ENCODE measurements at places on chromosomes 7 and 10.

DNA sequence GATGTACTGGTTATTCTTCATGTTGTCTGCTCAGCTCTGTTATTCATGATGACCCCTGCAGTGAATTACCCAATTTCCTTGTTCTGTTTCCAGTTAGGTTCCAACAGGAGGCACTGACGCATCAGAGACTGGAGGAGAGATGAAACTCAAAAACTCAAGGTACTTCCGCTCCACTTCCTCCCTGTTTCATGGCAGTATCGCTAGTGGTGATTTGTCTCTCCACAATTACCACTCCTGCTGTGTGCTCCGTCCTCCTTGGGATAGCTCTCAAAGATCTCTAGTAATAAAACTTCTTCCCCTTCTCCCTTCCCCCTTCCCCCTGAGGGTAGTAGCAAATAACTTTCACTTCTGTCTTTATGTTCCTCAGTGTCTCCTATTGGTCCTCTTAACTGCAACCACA, 107.4 kb upstream of the ABCB5 start:
- DNase-seq: no peak

- no peak for DNase-seq
These were observed 1202.3 kb upstream of the LRRTM3 start for GRCh38 chr10:65723525-65723924.

- no peak for DNase-seq
These were observed 9.9 kb upstream of the DPYSL4 start for GRCh38 chr10:132176623-132177500.

DNA sequence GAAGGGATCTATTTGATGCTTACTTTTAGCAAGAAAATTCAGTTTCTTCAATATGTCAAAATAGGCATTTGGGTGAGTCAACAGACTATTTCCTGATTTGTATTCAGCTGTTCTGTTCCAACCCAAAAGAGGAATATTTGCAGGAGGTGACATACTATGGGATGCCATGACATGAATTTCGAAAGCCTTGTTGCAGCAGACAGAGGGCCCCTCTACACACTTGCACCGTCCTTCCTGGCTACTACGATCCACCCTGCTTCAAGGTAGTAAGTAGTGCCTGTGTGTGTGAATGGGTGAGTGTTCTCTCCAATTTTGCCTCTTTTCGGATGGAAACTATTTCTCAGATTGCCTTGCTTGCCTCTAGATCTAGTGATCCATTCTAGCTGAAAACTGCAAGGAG, 413.0 kb upstream of the ADARB2 start:
- DNase-seq: no peak

DNA sequence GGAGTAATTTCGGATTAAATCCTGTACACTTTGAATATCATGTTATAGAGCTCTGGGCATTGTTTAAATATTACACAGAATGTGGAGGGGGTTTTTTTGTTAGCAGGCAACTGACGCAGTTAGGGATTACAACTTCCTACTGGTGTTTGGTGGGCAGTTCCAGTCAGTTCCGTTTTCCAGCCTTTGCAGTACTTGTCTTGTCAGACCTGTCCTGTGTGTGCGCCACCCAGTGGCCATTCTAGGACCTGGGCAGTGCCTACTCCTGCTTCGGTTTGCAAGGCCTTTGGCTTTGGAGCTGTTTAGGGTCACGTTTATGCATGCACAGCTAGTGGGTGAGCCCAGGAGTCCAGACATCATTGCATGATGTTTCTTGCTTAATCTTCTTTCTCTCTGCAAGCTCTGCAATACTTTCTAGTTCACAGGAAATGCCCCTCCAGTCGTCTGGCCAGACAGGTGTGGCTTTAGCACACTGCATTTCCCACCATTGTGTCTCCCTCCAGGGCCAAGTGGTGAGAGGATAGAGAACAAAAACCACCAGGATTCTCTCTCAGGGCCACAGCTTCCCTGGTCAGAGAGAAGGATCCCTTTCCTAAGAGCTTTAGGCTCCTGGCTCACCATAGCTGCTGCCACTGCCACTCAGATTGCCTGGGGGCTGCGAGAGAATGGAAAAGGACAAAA, 96.5 kb upstream of the TARP start:
- peak; percentile 83 for DNase-seq

GRCh38 chr7:4245135-4245865, 436.8 kb upstream of the FOXK1 start:
- no peak for DNase-seq

DNA sequence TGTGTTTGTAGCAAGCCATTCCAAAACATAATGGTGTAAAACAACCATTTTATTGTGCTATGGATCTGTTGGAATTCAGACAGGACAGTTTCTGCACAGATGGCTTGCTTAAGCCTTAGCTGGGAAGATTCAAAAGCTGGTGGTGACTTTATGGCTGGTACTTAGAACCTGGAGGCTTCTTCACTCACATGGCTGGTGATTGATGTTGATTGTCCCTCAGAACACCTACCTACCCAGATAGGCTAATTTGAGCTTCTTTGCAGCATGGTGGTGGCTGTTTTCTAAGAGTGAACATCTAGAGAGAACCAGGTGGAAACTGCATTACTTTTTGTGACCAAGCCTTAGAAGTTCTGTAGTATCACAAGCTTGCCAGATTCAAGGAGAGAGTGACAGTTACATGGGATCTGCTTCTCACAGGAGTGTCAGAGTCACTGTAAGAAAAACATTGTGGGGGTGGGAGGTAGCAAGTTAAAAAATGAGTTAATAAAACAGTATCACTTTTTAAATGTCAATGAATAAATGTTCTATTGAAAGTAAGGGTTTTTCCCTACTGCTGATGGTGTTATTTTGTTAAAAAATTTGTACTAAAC, 7.1 kb downstream of the R3HCC1L start:
- DNase-seq: no peak

DNA sequence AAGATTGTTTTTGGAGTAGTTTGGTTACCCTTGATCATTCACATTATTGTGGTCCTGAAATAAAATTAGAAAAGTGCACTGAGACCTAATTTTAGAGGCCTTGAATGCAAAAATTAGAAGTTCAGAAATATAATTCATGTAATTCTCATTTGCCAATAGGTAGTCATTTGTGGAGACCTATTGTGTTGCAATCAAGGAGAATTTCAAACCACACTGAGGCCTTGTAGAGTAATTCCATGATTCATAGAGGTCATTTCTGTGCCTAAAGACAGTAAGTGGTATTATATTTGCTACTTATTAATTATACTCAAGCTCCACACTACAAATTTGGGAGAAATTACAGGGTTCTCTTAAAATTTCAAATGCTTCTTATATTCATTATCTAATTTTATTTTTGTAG, 946.8 kb upstream of the POT1 start:
- DNase-seq: no peak

GRCh38 chr7:96729820-96730219, 20.2 kb upstream of the SEM1 start:
- DNase-seq: no peak

DNA sequence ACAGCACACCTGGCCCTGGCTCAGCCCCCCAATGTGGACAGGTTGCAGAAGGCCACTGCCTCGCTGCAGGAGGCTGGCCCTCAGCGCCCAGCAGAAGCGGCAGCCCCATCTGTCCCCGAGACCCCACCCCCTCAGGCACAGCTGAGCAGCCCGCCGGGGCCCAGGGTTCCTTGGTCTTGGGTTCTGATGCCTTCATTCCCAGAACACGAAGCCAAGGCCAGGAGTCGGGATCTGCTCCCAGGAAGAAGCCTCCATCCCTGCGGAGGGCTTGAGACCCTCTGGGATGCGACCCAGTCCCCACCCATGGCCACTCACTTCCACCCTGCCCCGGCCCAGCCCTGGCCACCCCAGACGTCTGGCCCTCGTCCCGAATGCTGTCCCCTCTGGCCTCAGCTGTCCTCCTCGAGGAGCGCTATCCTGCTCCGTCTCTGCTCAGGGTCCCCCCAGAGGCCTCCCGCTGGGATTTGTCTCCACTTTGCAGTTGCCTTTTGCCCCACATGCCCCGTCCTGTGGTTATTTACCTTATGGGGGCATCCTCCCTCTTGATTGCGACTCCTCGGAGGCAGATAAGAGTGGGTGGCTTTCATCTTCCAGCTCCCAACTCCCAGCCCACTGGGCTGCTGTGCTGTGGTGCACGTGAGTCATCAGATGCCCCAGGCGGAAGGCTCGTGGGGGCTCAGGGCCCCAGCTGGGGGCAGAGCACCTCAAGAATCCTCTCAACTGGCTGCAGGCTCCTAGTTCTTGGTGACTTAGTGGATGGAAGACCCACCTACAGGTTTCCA, 97.5 kb downstream of the MKI67 start:
- no peak for DNase-seq

GRCh38 chr7:35576031-35576573, 118.8 kb downstream of the HERPUD2 start:
- DNase-seq: no peak

- peak; percentile 8 for DNase-seq
These were observed 556.9 kb downstream of the DNAJB9 start for GRCh38 chr7:109126404-109127050.

DNA sequence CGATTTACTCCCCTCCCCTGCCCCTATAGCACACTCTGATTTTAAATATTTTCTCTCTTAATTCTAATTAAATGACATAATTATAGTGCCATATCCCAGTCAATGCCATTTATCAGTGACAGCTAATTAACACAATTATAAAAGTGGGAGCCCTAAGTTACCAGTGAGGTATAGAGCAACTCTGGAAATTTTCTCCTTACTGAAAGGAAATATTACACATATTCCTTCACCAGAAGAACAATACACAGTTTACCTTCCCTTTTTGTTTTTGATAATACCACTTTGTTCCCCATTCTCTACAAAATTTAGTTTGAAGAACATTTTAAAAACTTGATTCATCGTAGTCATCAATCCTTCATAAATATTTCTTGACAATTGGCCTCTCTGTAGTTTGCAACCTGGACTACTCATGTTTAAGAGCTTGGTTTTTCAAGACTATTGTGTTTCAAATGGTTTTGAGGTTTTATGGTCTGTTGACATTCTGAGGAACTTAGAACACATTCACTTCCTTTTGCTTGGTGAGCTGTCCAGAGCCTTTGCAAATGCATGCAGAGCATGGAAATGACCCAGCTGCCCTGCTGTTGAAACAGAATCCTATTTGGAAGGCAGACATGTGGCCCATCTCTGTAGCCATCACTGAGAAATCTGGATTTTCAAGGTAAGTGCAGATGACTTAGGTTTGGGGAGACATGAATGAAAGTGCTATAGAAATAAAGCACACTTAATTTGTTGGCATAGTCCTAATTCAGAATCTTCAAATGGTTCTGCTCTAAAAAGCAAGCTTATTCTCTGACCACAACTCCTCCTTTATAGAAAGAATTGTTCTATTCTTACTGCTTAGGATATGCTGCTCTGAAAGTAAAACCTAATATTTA, at the start of gene GPR141:
TSS of gene GPR141 (plus strand) at position 521 of the 875 bp plus-strand sequence. CDS start 56,628 bp downstream, outside the sequence.
- no peak for DNase-seq

DNA sequence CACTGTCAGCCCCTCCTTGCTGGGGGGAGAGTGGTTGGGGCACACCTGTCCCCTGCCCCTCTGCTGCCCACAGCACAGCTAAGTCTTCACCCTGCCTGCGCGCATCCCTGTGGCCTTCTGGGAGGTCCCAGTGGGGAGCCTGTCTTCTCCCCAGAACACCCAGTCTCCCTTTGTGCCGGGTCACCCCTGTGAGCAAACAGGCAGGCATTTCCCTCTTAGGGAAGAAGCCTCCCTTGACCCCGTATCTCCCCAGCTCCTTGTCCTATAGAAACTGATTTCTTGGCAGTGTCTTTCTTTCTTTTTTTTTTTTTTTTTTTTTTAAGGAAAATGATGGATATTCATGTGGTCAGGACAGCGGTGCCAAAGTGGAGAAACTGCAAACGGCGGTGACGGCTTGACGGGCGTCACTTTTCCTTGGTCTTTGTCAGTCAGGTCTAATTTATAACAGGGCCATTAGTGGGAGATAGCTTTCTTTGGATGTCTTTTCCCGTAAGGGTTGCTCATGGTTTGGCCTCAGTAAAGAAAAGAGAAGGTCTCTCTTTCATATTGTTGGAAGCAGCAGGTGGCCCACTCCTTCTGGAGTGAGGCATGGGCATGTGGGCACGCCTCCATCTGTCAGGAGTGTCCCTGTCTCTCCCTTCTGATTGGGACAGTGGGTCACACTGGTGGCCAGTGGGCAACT, 115.3 kb downstream of the NKX6-2 start:
- DNase-seq: no peak

DNA sequence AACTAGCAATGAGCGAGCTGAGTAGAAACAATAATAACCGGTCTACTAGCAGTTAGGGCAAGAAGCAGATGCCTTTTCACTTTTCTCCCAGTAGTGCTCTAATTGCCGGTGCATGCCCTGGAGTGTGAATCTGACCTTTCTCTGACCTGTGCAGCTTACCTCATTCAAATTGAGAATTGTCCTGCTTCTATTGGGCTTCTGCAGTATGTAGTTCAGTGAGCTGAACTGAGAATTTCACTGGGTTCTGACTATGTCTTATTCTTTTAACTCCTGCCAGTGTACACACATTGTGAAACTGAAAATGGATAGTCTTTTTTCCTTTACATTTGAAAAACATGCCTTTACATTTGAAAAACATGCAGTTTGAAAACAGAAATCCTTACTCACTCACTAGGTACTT, 157.9 kb upstream of the GRM3 start:
- DNase-seq: peak; percentile 23

GRCh38 chr7:34507191-34507590, 150.8 kb upstream of the NPSR1 start:
- DNase-seq: no peak

- DNase-seq: no peak
These were observed 60.3 kb upstream of the RAB11FIP2 start for GRCh38 chr10:118107040-118107439.

GRCh38 chr10:12594448-12594944, 245.1 kb downstream of the CAMK1D start:
- DNase-seq: no peak

GRCh38 chr7:1646957-1647891, 22.9 kb upstream of the ELFN1 start:
- no peak for DNase-seq

GRCh38 chr7:69654849-69655707, 56.8 kb downstream of the AUTS2 start:
- DNase-seq: no peak

- no peak for DNase-seq
These were observed 734 bp downstream of the ABCB4 start for GRCh38 chr7:87474533-87475358.

DNA sequence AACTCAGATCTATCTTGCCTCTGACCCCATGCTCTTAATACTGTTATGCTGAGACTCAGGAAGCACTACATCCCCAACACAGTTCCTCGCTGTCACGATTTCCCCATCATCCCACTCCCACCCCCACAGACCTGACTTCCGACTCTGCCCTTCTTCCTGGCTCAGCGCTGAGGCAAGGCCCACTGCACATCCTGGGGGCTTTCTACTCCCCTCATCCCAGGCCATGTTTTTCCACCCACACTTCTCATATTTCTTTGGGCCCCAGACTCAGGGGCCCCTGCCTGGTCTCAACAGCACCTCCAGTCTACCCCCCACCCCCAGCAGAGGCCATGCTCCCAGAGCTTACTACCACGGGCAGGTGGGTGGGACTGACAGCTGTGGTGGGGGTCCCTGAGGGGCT, 7.7 kb upstream of the NDST2 start:
- DNase-seq: no peak

DNA sequence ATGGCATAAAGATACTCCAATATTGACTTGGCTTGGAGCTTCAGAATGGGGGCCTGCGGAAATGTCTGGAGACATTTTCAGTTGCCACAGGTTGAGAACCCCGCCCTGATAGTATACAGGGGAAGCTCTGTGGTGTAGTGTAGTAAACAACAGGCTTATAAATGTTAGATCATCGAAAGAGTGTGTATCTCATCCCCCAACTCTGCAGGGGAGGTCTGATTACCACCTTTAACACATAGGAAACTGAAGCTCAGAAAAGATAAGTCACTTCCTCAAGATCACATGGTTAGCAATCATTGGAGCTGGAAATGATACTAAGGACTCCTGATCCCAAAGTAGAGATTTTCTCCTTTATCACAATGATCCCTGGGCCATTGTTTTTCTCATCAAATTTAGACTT, 144.5 kb upstream of the BMPER start:
- DNase-seq: no peak

GRCh38 chr7:115585015-115585718, 445.4 kb downstream of the TFEC start:
- no peak for DNase-seq
